ENCODE measurements at places on chromosomes 11 and 22.
A peak's percentile ranks its signal among the peaks of the same experiment; 100 is the strongest.

GRCh38 chr22:49517211-49517610, 310.5 kb downstream of the BRD1 start:
- no peak for DNase-seq

DNA sequence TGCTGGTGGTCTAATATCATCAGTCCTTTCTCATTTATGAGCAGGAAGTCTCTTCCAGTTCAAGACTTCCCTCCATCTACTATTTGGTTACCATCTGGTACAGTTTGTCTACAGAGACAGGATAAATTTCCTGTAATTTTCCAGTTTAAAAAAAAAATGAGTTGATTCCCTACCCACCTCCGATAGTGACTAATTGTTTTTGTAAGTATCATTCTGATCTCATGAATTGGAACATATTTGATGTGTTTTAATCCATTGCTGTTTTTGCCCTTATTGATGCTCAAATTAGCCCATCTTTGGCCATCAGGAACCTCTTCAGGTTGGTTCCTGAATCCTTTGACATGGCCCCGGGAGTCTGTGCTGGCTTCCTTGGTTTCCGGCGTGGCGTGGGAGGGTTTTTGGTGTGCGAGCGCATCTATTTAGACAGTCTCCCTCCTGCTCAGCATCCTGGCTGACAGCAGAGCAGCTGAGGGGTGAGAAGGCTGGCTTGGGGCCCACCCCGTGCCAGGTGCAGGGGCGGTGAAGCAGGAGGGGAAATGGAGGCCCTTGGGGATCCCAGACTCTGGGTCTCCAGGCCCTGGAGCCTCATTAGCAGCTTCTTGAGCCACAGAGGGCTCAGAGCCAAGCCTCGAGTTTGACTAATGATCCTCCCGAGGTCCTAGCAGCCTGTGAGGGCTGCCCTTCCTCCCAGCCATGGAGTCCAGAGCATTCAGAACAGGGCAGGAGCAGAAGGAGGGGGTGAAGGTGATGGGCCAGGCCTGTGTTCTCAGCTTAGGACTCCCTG, 6.8 kb downstream of the OMP start:
- no peak for DNase-seq

DNA sequence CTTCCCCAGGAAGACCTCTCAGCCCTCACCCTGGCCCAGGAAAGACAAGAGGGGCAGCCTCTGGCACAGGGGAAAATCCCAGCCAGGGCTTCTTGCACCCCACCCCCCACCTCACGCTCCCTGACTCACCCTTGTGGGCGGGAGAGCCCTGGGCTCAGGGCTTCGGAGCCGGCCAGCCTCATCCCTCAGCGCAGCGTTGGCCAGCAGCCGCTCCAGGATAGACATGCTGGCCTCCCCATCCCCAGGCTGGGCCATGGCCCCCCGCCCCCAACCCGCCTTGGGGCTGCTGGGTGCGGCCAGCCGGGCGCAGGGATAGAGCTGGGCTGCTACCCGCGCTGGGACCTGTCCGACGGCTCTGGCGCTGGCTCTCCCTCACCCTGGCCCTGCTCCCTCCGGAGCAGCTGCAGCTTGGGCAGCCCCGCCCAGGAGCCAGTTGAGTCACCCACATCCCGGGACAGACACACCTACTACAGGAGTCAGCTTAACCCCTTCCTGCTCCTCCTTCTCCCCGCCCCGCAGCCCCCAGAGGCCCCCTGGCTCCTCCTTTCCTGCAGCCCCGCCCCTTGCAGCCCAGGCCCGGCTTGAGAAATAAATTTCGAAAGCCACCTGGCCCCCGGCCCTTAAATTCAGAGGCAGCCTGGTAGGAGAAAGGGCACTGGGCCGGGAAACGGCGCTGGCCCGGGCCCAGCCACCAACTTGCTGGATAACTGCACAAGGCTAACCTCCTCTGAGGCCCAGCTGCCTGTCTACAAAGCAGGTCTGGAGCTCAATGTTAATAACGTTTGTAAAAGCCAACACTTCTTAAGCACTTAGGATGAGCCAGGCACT, 13.4 kb downstream of the TNKS1BP1 start:
- peak; percentile 86 for DNase-seq

DNA sequence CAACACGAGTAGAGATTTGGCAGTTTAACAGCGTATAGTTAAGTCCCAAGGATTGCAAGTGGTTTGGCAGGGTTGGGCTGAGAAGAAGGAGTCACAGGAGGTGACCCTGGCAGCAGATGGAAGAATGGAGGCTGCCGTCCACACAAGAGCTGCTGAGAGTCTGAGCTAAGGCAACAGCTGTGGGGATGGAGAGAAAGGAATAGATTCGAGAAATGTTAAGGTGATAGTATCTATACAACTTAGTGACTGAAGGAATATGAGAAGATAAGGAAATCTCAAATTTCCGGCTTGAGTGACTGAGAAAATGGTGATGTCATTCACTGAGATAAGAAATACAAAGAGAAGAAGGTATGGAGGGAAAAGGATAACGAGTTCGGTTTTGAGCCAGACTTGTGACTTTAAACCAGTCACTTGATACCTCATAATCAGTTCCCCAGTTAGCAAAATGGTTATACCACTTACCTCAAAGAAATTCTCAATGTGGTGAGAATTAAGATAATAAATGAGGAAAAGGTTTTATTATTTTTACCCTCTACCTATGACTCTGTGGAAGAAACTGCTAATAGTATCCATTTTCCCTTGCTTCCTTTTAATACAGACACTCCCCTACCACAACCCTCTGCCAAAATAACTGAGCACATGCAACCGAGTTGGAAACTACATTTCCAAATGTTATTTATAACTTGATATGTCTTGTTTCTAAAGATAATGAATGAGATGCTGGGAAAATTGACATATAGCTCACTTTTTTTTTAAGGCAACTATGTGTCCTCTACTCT, 30.7 kb downstream of the FAM168A start:
- DNase-seq: no peak

GRCh38 chr11:9180784-9181183, 84.4 kb downstream of the DENND5A start:
- no peak for DNase-seq

GRCh38 chr11:27408246-27408800, 45.3 kb upstream of the CCDC34 start:
- DNase-seq: no peak

DNA sequence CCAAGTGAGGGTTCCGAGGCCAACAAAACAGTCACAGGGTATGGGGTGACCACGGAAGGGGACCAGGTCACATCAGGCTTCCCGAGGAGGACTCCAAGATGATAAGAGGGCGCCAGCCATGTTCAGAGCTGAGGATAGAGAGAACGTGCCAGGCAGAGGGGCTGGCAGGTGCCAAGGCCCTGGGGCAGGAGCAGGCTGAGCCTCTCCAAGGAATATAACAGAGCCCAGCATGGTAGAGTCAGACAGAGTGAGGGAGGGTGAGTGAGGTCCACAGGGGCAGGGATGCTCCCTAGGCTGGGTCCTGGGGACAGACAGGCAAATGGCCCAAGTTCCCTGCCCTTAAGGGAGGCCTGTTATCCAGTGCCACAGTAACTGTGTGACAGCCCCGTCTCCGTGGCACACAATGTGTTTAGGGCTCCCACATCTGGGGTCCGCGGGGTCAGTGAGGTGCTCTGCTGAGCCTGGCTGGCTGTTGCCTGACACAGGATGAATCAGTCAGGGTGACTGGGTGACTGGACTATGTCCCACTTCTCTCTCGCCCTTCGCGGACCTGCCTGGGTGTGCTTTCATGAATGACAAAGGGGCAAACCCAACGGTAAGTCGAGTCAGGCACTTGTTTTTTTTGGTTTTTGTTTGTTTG, 105.3 kb downstream of the MPPED1 start:
- DNase-seq: no peak

- DNase-seq: peak; percentile 54
These were observed 36.3 kb downstream of the CD82 start for GRCh38 chr11:44601471-44602370.

DNA sequence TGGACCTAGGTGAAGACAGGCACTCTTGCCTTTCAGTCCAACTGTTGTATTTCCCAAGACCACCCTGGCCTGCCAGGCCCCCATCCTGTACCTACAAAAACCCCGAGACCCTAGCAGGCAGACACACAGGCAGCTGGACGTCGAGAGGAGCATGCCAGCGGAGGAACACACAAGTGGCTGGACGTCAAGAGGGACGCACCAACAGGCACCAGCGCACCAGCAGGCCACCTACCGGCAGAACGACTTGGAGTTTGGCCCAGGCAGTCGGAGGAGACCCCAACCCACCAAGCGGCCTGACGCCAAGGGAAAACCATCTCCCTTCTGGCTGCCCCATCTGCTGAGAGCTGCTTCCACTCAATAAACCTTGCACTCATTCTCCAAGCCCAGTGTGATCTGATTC, 1883.4 kb upstream of the RAG2 start:
- DNase-seq: no peak

- DNase-seq: peak; percentile 56
These were observed 243.5 kb downstream of the ETS1 start for GRCh38 chr11:128343870-128344269.

DNA sequence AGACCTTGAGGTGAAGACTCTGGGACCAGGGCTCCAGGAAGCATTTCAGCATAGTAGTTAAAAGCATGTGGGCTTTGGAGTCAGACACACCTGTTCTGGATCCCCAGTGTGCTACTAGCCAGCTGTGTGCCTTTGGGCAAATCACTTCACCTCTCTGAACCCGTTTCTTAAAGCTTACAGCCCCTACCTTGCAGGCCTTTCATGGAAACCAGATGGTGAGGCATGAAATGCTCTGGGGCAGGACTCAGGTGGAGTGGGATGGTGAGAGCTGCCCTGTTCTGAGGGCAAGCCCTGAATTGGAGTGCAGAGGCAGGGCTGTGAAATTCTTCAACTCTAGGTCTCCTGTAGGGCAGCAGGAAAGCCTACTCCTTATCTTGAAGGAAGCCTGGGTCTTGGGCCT, 10.5 kb downstream of the UCP2 start:
- no peak for DNase-seq

DNA sequence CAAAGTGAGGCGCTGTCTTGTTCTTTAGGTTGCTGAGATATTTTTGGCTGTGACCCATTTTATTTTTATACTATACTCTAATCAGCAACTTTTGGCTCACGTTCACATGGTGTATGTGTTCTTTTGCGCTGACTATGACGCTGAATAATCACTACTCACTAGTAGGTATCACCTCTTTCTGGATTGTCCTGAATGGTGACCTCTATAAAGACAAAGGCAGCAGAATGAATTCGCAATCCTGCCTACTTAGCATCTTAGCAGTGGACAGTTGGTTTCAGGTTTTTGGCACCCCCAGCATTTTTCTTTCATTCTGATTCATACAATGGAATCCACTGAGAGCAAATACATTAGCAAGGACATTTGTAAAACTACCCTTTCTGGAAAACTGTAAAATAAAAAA, 351.3 kb downstream of the JRKL start:
- DNase-seq: no peak

GRCh38 chr11:1201395-1202153, 21.3 kb upstream of the MUC5B start:
- no peak for DNase-seq

DNA sequence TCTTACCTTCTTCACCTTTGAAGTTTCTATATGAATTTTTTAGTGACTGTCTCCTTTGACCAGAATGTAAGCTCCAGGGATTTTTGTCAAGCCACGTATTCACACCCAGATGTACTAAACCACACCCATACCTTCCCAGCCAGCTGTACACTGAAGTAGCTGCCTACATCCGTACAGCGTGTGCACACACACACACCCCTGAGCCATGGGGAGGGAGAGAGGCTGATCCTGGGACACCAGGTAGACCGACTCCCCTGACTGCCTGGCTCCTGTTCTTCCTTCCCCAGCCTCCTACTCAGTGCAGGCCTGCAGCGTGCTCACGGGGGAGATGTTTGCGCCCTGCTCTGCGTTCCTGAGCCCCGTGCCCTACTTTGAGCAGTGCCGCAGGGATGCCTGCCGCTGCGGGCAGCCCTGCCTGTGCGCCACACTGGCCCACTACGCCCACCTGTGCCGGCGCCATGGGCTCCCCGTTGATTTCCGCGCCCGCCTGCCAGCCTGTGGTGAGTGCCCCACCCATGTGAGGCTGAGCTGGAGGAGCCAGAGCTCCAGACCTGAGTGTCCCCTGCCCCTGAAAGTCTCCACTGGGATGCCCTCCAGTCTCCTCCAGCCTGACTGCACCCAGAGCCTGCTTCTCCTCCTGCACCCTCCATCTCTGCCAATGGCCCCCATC, 25.9 kb downstream of the OTOG start:
- DNase-seq: peak; percentile 2

DNA sequence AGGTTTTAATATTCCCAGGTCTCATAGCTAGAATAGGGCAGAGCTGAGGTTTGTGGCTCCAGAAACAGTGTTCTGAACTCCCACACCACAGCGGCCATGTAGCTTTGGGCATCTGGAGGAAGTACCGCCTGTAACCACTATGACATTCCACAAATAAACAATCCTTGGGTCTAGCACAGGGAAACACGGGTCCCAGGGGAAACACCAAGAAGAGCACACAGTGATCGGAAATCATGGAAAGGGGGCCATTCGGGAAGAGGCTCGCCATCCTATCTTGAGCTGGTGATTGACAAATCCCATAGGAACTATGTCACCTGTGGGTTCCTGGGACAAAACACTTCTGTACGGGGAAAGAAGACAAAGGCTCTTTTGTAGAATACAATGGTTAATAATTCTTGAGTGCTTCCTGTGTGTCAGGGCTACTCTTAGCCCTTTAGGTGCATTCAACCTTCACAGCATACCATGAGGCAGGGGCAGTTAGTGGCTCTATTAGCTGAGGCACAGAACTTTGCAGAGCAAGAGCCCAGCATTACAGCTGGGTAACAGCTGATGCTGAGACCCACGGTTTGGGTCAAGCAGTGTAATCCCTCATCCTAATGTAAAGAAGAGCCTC, 514.2 kb downstream of the NTM start:
- no peak for DNase-seq

DNA sequence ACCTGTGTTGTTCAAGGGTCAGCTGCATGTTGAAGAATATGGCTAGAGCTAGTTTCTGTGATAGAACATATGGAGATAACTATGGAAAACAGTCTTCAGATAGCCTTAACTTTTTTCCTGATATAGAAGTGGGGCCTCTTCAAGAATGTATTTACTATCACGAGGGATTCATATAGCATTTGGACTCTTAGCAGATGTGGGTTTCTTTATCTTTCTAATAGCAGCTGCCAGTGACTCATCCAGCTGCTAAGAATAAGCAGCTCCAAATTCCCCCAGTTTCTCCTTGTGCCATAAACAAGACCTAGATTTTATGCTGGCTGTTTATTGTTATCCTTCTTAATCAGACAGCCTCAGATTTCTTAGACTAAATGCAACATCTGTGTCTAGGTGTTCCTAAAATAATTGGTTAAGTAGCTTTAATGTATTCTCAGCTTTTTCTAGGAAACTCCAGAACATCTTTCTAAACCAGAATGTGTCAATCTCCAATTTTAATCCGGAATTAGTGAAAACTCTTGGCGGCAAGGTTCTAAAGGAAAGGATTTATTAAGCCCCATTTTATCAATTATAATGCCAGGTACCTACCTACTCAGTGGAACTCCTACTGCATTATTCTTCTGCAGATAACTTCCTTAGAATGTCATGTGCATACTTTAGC, 119.8 kb downstream of the CSTPP1 start:
- no peak for DNase-seq

GRCh38 chr11:2196970-2197770, 25.6 kb upstream of the TH start:
- peak; percentile 83 for DNase-seq

All from activated CD4-positive, alpha-beta memory T cell treated with anti-CD3 and anti-CD28 coated beads for 36 hours (primary cell).